ENCODE measurements at places on chromosomes 7 and 10. TPM values are rescaled to one million over a fixed set of nuclear protein-coding genes. Genes with fewer than 3 reads are reported as not detected.
A peak's percentile ranks its signal among the peaks of the same experiment; 100 is the strongest.

DNA sequence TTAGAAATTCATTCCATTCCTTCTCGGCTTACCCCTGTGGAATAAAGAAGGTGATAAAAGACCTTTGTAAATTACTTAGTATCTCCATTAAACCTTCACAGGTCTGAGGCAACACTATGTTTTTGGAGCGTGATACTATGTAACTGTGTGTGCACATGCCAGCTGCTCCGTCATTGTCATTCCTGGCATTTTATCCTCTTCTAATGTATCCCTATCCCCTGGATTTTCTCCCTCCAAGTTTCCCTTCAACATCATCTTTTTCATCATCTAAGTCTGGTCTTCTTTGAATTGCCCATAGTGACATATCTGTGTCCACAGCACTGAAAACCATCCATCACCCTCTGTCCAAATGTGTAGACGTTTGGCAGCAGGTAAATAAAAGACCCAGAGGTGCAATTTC, 125.7 kb downstream of the TEX36 start:
- H3K4me3 ChIP-seq, result no peak overlapping the region
- no peaks in the 10 kb centered on the region for H3K27me3 ChIP-seq
- no peak for DNase-seq
- H3K27ac ChIP-seq, result no peak overlapping the region
- H3K36me3 ChIP-seq, result no peaks in the 10 kb centered on the region

The TFPI2 gene
- 10.9 TPM for total RNA-seq

GRCh38 chr10:75294866-75295701, 59.3 kb upstream of the COMTD1 start:
- no peaks in the 10 kb centered on the region for H3K4me1 ChIP-seq
- no peak overlapping the region for H3K27ac ChIP-seq
- H3K36me3 ChIP-seq, result no peaks in the 10 kb centered on the region
- DNase-seq, result no peak

The CYP3A5 gene
- total RNA-seq, result not detected

GRCh38 chr7:80249619-80250295, 115.1 kb downstream of the GNAI1 start:
- DNase-seq, result no peak
- H3K27me3 ChIP-seq, result no peaks in the 10 kb centered on the region

DNA sequence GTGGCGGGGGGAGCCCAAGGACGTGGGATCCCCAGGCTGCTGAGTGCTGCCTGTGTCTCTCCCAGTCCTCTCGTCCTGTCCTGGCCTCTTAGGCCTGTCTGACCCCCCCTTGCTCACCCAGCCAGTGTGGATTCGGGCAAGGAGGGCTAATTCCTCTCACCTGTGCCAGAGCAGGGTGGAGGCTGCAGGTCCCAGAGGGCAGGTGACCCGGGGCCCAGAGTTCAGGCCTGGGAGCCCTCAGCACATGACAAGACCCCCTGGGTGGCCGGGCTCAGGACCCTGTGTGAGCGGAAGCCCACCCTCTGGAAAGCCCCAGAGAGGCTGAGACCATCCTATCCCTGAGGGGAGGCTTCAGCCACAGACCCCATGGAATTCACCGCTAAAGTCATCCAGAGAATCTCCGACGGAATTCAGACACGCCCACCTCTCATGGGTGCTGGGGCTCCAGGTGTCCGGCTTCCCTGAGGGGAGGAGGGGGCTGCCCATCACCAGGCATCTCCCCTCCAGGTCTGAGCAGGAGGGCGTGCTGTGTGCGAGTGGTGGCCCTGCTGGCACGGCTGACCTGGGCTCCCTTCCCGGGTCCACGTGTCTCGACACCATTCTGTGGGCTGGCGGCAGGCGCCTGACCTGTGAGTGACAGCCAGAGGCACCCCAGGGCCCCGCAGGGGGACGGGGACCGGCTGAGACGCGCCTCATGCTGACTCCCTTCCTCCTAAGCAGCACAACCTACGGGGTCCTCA, 5.0 kb downstream of the KNDC1 start:
- peaks cover 21% of the 10 kb centered on the region for H3K4me1 ChIP-seq
- no peak overlapping the region for H3K4me3 ChIP-seq
- no peak for DNase-seq
- peaks cover 3% of the 10 kb centered on the region for H3K27me3 ChIP-seq
- no peak overlapping the region for H3K27ac ChIP-seq

DNA sequence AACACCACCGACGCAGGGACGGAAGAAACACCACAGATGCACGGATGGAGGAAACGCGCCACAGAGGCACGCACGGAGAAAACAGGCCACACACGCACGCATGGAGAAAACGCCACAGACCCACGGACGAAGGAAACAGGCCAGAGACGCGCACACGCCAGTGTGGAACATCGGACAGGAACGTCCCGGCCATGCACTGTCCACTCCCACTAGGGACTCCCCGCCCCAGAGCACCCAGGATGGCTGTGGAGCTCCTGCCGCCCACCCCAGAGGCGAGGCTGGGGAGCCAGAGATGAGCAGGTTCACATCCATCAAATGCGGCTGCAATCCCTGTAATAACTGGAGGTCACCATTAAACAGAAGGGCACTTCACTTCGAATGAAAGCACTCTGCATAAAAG, 17.3 kb downstream of the DIP2C start:
- H3K27me3 ChIP-seq, result no peaks in the 10 kb centered on the region
- no peak overlapping the region for H3K27ac ChIP-seq
- DNase-seq, result no peak
- no peaks in the 10 kb centered on the region for H3K36me3 ChIP-seq
- H3K4me3 ChIP-seq, result no peak overlapping the region
- H3K4me1 ChIP-seq, result no peaks in the 10 kb centered on the region

GRCh38 chr7:5382281-5382892, 41.2 kb downstream of the TNRC18 start:
- no peaks in the 10 kb centered on the region for H3K36me3 ChIP-seq
- no peak overlapping the region for H3K27ac ChIP-seq
- DNase-seq, result no peak
- H3K4me3 ChIP-seq, result no peak overlapping the region

DNA sequence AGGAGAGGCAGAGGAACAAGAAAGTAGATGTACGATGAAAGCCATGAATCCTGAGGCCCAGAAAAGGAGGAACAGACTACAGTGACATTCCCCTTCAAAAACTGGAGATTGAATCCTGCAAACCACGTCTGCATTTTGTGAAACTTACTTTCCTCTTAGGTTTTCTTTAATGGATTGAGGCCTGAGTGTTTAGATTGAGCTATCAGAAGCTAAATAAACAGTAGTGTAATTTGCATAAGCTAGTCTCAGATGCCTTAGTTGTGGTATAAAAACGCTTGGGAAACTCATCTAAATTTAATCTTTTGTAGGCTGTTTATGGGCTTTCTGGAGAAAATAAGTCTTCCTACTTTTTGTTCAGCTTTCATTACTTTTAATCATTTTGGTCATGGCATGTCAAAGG, 94.8 kb upstream of the HDAC9 start:
- peaks cover 14% of the 10 kb centered on the region for H3K4me1 ChIP-seq
- no peak for DNase-seq
- H3K36me3 ChIP-seq, result no peaks in the 10 kb centered on the region
- H3K27ac ChIP-seq, result no peak overlapping the region

The CFAP70 gene
- total RNA-seq, result 0.30 TPM

The AFAP1L2 gene
- 6.2 TPM for total RNA-seq

GRCh38 chr7:18831943-18832342, 285.5 kb downstream of the TWIST1 start:
- H3K27me3 ChIP-seq, result no peaks in the 10 kb centered on the region
- H3K27ac ChIP-seq, result no peak overlapping the region
- H3K4me1 ChIP-seq, result no peaks in the 10 kb centered on the region
- no peaks in the 10 kb centered on the region for H3K36me3 ChIP-seq
- no peak overlapping the region for H3K4me3 ChIP-seq

The CDHR1 gene
- total RNA-seq, result 10.5 TPM

- peak overlapping the region; percentile 93 for H3K4me3 ChIP-seq
- no peaks in the 10 kb centered on the region for H3K27me3 ChIP-seq
- H3K27ac ChIP-seq, result no peak overlapping the region
- peaks cover 29% of the 10 kb centered on the region for H3K36me3 ChIP-seq
- no peaks in the 10 kb centered on the region for H3K4me1 ChIP-seq
These were observed 1.2 kb downstream of the HSPA14 start for GRCh38 chr10:14839305-14839695.

The GPR158 gene
- 0.86 TPM for total RNA-seq

All from H1 (cell line).